ENCODE measurements at places on chromosomes 12 and 14.

DNA sequence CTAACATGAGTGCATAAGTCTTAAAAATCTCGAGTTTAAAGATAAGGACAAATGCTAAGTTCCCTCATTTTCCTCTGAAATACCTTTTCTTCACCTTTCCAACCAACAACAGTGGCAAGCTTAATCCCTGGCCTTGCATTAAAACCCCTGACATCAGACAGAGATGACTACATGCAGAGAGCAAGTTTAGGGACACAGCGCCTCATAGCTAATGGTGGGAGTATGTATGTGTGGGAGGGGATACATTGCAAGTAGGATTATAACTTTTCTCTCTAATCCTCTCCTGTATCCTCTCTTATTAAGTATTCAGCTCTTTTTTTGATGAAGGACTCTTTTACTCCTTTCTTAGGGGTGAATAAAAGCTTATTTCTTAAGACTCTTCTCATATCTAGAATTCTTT lies 547.1 kb downstream of the CCER1 start:
- DNase-seq, result no peak

- DNase-seq, result no peak
Measured at GRCh38 chr12:111672822-111673381, 12.9 kb downstream of the BRAP start.

GRCh38 chr14:72554994-72555608 lies 338.8 kb downstream of the DPF3 start:
- no peak for DNase-seq

GRCh38 chr12:28127455-28127854 lies 62.8 kb upstream of the CCDC91 start:
- no peak for DNase-seq

- DNase-seq, result no peak
Measured at GRCh38 chr14:46793144-46793543, 141.6 kb upstream of the RPL10L start.

- DNase-seq, result no peak
Measured at GRCh38 chr12:76084863-76085519, 506 bp upstream of the NAP1L1 start.

DNA sequence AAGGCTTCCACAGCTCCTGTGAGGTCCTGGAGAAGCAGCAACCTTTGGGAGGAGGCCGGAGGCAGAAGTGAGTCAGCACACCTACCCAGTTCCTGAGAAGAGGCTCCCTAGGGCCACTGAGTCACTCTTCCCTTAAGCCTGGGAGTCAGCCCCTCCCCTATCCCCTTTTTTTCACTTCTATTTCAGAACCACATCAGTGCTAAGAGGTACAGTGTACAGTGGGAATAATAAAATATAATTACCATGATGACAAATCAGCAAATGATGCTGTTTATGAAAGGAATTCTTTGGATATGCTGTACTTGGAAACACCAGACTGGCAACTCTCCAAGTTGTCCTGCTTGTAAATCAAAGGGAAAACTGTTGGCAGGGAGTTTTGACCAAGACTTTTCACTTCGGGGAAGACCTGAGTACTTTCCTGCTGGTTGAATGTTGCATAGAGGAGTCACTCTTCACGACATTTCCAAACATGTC lies 7.8 kb upstream of the TBPL2 start:
- DNase-seq, result no peak

GRCh38 chr12:110317911-110318310 lies 36.9 kb downstream of the ATP2A2 start:
- DNase-seq, result no peak

DNA sequence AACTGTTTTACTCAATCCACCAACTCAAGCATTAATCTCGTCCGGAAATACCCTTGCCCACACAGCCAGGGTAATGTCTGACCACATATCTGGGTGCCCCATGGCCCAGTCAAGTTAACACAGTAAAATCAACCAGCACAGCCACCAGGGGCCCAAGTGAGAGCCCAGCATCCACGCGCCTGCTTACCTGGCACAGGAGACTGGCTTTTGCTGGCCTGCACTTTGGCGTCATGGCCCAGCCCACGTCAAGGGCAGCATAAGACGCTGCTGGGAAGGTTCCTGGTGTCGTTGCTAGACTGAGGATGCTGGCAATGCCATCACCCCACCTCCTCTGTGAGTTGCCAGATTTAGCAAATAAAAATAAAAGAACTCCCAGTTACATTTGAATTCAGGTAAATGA lies 53.6 kb upstream of the BCL11B start:
- no peak for DNase-seq

DNA sequence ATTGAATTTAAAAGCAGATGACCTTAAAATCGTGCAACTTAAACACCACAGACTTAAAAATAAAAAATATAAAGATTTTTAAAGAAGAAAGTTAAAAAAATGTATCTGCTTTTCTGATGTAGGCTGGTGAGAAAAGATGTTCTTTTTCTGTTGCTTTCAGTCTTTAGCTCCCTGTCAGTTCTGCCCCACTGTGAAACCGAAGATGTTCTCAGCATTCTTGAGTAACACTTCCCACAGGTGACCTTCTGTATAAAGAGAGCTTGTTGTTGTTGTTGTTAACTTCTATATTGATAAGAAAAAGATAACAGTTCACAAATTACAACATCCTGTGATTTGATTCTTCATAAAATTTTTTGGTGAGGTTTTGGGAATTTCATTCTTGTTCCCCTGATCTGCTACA lies 377.9 kb upstream of the RGS6 start:
- DNase-seq, result no peak

DNA sequence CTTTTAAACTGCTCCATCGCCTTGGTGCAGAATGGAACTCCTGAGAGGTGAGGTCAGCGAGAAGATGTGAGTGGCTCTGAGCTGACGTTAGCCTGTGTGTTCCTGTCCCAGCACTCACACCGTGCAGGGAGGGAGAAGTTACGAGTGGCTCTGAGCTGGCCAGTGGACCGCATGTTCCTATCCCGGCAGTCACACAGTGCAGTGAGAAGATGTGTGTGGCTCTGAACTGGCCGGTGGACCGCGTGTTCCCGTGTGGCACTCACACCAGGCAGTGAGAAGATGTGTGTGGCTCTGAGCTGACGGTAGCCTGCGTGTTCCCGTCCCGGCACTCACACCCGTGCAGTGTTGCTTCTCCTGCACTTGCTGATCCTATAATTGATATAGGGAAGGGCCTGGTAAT lies 59.9 kb downstream of the VCPKMT start:
- DNase-seq, result no peak

GRCh38 chr12:74891083-74891668 lies 318.5 kb downstream of the KCNC2 start:
- no peak for DNase-seq

DNA sequence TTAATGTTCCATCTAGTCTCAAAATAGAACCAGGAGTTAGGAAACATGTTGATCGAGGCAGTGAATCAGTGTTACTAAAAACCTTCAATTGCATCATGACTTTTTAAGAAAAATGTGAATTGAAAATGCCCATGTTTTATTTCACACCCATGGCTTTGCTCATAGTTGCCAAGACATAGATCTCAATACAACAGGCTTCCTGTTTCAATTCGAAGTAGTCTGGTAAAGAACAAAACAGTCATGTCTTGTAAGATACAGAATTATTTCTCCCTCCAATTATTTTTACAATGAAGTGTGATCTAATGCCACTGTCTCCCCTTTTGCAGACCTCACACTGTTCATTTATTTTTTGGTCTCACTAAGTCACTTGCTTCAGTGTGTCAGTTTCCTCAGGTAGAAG lies 44.6 kb upstream of the FAR2 start:
- no peak for DNase-seq

- DNase-seq, result no peak
Measured at GRCh38 chr12:66033151-66033550, 97.4 kb downstream of the LLPH start.

DNA sequence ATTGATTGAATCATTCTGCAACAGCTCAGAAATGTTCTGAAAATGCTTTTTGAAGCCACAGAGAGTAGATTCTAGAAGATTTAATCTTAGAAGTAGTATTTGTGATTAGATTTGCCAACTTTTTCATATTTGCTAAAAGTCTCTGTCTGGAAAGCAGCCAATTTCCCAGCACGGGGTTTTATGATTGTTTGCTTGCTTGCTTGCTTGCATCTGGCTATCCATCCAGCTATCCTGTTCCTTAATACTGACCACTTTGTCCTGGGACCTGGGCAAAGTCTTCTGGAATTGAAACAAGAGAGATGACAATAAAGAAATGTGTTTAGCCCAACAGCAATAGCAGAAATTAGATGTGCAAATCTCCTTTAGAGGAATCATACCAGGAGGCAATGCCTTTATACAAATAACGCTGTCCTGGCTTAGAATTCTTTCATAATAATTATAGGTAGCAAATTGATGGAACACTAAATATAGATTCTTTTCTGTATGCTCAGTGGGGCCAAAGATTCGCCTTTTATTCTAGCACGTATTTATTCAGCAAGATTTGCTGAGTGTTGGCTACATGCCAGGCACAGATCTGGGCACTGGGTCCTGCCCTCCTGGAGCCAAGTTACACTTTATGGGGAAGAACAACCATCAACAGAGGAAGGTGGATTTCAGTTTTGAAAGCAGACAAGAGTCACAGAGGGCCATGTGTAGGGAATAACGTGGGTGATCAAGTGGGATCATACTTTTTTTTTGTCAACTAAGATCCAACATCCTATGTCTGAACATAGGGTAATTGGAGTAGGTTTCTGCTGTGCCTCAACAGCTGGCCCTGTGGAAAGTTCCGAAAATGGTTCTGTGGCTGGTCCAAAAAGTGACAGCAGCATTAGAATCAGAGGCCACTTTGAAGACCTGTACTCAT lies 25.3 kb downstream of the MYBPC1 start:
- DNase-seq, result no peak

- DNase-seq, result no peak
Measured at GRCh38 chr12:25056011-25056410, 107.1 kb upstream of the BCAT1 start.

GRCh38 chr14:56061051-56061450 lies 57.2 kb upstream of the PELI2 start:
- DNase-seq, result no peak

- DNase-seq, result no peak
Measured at GRCh38 chr12:122861587-122861970, 26.3 kb downstream of the HIP1R start.
